Stimulated activated CD8-positive, alpha-beta memory T cell treated with anti-CD3 and anti-CD28 coated beads, Interleukin-7, amount 100 ng/mL, for 48 hours (primary cell): ENCODE measurements at places on chromosomes 3 and 15.

- DNase-seq: no peak
Measured at GRCh38 chr3:35965908-35966307, 326.6 kb downstream of the ARPP21 start.

- DNase-seq: no peak
Measured at GRCh38 chr3:76565496-76566210, 474.2 kb upstream of the ROBO2 start.

DNA sequence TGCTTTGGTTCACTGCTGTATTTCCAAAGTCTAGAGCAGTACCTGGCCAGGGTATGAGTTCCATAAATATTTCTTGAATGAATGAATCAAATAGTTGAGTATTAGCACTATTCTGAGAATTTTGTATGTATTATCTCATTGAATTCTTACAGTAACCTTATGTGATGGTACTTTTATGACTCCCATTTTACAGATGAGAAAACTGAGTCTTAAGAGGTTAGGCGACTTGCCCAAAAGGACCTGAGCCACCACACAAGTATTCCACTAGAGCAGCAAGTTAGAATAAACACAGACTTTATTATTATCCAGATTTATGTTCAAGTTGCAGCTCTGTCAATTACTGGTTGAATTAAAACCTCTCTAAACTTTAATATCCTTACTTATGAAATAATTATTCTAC lies 29.4 kb downstream of the CRTC3 start:
- no peak for DNase-seq

DNA sequence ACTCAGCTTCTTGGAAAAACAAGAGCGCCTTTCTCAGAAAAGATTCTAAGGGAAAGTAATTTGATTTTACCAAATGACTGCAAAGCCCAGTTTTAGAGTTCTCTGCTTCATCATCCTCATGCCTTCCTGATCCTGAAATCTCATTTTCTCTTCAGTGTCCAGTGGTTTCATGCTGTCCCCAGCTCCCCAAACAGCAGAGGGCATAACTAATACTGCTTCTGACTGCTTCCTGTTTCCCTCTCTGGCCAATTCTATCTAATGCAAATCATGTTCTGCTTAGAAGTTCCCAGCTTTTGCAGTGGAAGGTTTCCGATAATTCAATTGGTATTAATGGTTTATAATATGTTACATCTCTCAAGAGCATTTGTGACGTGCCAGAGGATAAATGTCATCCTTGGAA lies 161.1 kb downstream of the CLSTN2 start:
- no peak for DNase-seq

GRCh38 chr3:124605781-124606579 lies 124.3 kb upstream of the UMPS start:
- no peak for DNase-seq

DNA sequence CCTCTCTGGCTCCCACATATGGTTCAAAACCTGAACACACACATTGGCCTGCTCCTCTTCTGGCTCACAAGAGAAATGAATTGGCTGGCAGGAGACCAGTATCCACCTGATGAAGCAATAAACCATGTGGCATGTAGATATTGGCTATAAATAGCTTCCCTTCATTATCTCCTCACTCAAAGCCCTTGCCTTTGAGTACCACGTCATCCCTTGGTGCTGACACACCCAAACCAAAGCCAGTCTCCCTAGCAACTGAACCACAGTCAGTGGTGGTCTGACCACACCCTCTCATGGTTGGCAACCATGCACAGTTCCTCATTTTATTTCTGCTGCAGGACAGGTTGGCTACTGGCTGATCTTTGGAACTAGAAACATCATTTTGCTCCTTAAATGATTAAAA lies 98.8 kb downstream of the ZNF621 start:
- peak; percentile 11 for DNase-seq

DNA sequence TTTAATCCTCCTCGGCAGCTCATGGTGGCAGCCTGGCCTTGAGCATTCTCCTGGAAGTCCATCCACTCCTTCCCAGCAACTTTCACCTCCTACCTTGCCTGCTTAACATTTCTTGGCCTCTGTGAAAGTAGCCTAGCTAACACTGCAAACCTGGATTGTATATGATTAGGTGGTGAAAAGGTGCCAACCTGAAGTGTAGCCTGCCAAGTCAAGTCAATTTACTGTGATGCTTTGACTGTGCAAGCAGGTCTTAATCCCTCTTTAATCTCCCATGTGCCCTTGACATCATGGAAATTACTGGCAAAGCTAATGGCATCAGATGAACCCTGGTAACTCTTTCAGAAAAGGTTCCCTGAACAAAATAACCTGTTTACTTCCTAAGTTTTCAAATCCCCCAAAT lies 169.7 kb upstream of the NR2F2 start:
- no peak for DNase-seq

DNA sequence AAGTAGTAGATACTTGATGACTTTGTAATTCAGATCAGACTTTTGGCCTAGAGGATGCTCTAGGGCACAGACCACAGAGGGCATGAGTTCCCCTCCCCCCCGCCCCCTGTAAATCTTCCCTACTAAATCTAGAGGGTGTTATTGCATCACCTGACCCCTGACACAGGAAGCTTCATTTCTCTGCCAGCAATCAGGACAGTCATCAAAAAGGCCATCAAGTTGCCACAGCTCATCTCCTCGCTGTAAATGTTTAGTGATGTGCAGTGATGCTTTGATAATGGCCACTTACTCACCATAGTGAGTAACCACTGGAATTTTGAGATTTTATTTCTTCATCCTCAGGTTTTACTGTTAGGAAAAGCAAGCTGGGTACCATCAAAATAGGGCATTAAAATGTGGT lies 289.2 kb upstream of the CHRM5 start:
- no peak for DNase-seq

DNA sequence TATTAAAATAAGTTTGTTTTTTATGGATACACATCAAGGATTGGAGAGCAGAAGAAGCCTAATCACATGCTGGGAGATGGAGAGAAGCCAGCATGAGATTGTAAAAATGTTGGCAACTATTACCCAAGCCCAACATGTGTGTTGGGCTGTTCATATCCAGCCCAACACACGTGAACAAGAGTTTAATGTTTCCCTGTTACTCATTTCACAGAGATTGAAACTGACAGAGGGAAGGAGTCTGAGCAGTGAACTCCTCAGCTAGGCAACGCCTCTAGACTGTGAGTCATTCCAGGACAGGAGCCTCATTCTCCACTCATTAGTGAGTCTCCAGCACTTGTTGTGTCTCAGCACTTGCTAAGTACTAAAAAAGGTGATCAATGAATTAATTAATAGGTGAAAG lies 43.2 kb upstream of the CMSS1 start:
- no peak for DNase-seq

GRCh38 chr3:39361252-39361927 lies 21.8 kb upstream of the SLC25A38 start:
- DNase-seq: peak; percentile 59

DNA sequence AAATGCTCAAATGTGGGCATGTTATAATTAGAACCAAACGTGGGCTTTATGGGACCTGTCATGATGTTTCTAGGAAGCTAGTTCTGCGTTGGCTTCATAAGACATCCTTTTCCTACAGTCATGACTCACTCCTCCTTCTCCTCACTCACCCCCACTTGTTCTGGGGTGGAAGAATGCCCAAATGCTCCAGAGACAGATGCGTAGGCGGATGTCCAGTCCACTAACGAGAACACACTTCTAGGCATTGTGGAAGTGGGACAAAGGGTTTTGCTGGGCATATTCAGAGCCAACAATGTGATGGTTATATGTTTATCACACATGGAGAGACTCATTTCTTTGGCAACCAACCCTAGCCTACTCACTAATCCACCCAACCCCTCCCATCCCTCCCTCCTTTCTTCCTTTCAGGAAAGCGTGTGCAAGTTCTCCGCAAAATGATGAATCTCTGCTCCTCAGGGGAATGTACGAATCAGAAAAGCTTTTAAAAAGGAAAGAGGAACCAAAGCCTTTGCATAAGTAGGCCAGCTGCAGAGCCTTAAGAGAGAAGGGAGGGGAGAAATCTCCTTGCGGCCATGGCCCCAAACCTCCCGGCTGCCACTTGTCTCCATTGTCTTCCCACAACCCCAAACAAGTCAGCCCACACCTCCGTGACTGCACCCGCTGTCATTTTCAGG lies 123.0 kb upstream of the SPRED1 start:
- peak; percentile 16 for DNase-seq

- DNase-seq: no peak
Measured at GRCh38 chr3:152047465-152047864, 174.0 kb downstream of the SUCNR1 start.

- DNase-seq: no peak
Measured at GRCh38 chr3:174439331-174440252, 419.5 kb upstream of the NAALADL2 start.

- DNase-seq: no peak
Measured at GRCh38 chr3:47533996-47534454, 20.5 kb upstream of the ELP6 start.

GRCh38 chr3:58383904-58384303 lies 49.7 kb downstream of the PDHB start:
- no peak for DNase-seq

DNA sequence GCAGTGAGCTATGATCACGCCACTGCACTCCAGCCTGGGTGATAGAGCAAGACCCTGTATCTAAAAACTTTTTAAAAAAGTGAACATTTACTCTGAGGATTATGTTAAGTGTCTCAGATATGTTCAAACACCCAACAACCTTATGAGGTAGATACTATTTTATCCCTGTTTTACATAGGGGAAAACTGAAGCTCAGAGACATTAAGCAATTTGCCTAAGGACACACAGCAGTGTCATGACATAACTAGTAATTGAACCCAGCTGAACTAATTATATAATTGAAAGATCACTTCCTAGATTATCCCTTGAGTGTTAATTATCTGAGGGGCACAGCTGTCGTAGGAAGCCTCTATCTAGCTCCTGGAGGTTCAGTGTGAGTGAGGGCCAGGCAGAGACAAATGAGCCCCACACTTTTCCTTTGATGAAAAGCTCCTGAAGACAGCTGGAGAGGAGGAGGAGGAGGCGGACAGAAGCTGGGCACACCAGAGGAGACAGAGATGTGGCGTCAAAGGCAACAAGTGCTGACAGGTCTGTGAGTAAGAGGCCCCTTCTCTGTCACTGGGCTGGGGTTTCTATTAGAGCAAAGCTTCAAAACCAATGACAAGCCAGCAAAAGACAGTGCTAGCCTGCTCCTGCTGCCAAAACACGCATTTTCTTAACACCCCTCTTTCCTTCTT lies 20.5 kb downstream of the TRH start:
- no peak for DNase-seq

DNA sequence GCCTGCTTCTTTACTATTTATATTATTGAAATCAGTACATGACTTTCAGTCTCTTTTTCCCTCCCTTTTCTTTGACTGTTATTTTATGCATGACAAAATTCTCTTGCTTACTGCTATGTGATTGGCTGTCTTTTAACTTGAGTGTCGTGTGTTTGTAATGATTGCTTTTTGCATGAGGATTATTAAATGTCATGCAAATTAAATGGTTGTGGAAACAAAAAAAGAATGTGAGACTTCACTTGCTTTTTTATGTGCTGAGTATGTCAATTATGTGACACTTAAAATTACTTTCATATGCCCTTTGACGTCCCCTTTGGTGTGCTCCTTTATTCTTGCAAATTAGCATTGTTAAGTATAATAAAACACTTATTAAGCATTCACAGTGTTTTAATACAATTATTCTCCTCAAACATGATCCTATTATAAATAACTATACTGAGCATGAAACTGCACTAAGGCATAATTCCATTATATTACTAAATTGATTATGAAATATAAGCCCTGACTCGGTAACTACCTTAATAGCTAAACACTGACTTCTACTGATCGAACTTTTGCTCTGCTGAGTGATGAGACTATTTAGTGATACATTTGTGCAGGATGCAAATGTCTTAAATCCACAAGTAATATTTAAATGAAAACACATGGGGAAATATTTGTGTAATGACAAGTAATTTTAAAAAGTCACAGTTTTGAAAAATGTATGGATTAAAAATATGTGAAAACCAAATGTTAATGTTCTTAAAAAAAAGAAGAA lies 401.7 kb downstream of the NLGN1 start:
- DNase-seq: no peak

- no peak for DNase-seq
Measured at GRCh38 chr3:69330891-69331400, 54.9 kb downstream of the FRMD4B start.

- DNase-seq: no peak
Measured at GRCh38 chr15:48896869-48897814, 19.2 kb downstream of the EID1 start.

- no peak for DNase-seq
Measured at GRCh38 chr3:177431525-177432176, 234.4 kb upstream of the TBL1XR1 start.

- DNase-seq: no peak
Measured at GRCh38 chr3:132659000-132659364, 627 bp downstream of the ACAD11 start.

- no peak for DNase-seq
Measured at GRCh38 chr15:31752905-31753304, 277.4 kb upstream of the CHRNA7 start.

- no peak for DNase-seq
Measured at GRCh38 chr3:17478673-17479072, 263.8 kb downstream of the TBC1D5 start.

DNA sequence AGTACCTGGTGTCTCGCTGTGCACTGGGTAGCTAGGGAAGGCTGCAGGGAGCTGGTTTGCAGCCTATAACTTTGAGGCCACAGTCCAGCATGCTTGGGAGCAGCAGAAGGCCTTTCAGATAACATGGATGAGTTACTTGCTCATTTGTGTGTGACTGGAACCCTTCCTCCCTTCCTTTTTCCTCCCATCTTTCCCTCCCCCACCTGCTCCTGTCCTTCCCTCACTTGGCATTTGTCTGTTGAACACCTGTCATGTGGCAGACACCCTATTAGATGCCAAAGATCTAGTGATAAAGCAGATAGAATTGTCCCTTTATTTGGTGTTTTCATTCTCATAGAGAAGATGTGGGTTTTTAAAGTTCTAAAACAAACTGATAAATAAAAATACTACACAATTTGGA lies 71.6 kb downstream of the LRTM1 start:
- DNase-seq: no peak

DNA sequence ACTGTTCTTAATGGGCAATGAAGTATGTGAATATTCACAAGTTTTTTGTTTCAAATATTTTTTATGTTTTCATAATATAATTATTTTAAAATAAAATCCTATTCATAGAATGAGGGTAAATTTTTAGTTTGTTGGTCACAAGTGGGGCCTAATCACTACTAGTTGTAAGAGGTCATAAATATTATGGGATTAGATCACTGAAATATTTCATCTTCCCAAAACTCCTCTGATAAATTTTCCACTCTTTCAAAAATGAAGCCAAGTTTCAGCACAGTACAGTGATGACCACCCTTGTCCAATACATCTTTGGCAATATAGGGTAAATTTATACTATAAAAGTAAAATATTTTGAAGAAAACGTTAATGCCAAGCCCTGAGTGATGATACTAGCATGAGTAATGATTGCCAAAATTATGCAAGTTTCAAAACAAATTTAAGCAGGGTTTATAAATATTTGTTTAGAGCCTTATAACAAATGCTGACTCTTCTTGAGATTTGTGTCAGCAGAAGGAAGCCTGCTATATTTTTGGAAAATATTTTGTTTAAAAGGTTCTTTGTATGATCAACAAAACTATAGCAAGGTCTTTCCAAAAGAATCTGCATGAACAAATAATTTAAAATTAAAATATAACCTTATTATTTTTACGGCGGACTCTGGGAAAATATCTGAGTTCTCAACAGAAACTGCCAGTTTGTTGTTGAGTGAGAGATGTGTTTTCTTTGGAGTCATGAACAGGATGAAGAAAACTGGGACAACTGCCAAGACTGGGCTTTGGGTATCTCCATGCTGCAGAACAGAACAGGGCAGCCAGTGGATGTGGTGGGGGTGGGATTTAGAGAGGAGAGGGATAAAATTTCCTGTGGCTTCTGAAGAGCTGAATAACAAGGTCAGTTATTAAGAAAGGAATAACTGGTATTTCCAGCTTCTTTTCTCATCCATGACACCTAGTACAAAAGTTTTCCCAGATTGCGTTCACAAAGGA lies 17.9 kb upstream of the TM4SF1 start:
- no peak for DNase-seq
